Effector CD4-positive, alpha-beta T cell (primary cell): ENCODE measurements at places on chromosomes 7 and 10.

DNA sequence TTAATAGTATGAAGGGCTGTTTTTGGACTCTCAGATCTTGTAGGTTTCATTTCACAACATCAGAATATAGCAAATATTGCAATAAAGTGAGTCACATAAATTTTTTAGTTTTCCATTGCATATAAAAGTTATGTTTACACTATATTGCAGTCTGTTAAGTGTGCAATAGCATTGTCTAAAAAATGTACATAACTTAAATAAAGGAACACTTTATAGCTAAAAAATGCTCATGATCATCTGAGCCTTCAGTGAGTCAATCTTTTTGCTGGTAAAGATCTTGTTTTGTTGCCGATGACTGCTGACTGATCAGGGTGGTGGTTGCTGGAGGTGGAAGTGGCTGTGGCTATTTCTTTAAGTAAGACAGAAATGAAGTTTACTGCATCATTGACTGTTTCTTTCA lies 42.0 kb downstream of the ABCA13 start:
- DNase-seq = no peak

GRCh38 chr10:77160679-77161078 lies 476.9 kb downstream of the KCNMA1 start:
- no peak for DNase-seq

DNA sequence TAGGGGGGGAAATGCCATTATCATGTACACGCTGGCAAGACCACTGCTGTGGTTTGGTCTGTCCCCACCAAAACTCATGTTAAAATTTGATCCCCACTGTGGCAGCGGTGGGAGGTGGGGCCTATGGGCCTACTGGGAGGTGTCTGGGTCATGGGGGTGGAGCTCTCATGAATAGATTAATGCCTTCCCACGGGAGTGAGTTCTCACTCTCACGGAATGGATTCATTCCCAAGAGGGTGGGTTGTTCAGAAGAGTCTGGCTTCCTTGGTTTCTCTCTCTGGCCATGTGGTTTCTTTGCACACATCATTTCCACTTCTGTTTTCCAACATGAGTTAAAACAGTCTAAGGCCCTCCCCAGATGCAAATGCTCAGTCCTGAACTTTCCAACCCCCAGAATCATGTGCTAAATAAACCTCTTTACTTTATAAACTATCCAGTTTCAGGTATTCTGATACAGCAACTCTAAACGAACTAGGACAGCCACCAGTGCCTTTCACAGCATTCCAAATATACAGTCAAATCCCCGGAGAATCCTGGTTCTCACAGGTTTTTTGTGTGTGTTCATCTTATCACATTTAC lies 44.3 kb downstream of the SMURF1 start:
- DNase-seq = no peak

DNA sequence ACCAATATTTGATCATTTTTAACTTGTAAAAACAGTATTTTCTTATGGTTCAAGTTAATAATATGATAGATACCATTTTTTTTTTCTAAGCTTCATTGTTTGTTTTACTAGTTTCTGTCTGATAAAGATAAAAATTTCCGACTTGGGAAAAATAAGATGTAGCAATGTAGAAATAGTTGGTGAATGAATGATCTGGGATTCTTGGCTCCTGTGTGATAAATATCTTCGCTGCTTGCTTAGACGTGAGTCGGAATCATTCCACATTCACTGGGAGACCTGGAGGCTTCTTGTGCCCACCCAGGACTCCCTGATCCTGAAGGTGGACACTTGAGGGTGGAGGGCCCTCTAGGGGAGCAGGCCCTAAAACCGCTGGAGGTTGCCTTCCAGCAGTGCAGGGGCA lies 47.9 kb downstream of the EXOC4 start:
- DNase-seq = no peak

DNA sequence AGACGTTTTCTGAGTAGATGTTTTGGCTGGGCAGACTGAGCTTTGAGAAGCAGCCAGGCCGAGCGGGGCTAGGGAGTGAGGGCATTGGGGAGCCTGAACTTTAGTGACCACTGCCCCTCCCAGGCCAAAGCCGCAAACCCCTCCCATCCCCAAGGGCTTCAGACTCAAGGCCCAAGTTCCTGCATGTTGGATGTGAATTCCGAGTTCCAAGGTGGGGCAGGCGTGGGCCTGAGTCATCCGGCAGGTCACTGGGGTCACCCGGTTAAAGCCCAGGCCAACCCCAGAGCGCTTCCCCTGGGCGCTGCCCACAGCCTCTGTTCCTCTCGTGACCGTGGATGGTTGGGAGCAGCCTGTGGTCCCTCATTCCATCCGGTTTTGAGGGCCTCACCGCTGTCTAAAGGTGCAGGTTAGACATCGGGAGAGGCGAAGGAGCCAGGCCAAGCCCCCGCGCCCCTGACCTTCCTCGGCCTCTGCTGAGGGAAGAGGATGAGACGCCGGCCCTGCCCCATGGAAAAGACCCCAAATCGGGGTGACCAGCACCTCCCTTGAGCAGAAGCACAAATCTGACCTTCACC lies 6.9 kb upstream of the PDGFA start:
- DNase-seq = no peak

DNA sequence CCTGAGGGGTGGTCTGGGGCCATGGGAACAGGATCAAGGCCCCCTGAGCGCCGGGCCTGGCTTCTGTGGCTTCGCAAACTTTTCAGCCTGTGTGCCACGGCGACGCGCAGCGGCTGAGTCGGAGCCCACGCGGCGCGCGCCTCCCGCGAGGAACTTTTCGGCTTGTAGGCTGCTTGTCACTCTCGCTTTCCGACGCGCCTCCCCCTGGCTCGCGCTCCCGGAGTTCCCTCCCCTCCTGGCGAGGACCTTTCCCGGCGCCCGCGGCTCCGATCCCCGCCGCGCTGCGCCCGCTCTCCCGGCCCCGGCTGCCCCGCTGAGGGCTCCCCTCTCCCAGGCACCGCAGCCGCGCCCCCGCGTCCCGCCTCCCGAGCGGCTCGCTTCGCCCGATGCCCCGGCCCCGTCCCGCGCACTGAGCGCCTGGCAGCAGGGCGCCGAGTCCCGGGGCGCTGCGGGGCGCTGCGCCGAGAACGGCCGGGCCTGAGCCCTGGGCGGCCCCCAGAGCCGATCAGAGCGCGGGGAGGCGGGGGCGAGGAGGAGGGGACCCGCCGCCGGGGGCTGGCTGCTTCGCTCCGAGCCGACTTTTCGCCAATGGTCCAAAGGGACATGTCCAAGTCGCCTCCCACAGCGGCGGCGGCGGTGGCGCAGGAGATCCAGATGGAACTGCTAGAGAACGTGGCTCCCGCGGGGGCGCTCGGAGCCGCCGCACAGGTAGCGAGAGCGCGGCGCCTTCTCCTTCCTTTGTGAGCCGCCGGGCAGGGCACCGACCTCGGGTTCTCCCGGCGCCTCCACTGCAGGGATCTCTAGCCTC lies at the start of gene CACNB2:
CACNB2 (plus strand) TSS at position 276 of the 808 bp plus-strand sequence.
- DNase-seq = no peak

GRCh38 chr7:48420206-48420605 lies 248.9 kb downstream of the ABCA13 start:
- DNase-seq = no peak

DNA sequence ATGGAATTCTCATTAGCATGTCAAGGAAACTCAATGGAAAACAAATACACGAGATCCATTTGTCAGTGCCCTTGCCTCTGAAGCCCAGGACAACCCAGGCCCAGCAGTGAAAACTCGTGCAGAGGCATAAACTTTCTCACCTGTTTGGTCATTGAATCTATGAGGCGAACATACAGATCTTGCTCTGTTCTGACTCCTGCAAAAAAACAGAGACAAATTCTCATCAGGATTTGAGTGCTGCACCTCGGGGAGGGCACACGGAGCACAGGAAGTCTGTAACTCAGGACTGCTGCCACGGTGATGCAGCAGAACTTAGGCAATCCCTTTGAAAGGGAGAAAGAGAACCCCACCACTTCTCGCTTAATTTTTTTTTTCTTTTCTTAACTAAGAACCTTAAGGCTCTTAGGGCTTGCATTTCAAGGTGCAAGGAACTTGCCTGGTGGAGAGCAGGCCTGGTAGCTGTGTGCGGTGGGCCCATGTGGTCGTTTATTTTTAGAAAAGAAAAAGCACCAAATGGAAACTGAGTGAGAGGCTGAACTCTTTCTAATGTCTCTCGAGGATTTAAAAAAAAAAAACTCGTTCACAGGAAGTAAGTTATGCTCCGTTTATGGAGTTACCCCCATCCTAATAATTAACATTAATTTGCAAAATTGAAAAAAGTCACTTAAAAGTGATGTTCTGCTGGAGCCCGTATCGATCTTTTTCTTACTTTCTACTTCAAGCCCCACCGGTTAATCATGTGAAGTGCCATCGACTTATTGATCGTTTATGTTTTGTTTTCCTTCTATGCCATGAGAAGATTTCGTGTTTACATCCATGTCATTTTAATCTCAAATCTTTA lies 1.8 kb downstream of the EBF3 start:
- DNase-seq = no peak

DNA sequence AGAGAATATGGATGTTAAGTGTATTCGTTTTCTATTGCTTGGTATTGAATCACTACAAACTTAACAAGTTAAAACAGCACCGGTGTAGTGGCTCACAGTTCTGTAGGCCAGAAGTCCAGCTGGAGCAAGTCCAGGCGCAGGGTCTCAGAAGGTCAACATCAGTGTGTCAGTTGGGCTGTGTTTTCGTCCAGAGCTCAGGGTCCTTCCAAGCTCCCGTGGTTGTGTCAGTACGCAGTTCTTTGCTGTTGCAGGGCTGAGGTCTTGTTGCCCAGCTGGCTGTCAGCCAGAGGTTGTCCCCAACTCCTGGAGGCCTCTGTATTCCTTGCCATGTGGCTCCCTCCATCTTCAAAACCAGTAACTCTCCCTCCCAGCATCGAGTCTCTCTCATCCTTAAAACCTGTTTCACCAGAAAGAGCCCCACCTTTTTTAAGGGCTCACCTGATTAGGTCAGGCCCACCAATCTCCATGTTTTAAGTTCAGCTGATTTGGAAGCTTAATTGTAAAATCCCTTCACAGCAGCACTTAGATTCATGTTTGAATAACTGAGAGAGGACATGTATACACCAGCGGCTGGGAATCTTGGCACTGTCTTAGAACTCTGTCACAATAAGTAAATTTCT lies 26.8 kb downstream of the ACADSB start:
- no peak for DNase-seq

DNA sequence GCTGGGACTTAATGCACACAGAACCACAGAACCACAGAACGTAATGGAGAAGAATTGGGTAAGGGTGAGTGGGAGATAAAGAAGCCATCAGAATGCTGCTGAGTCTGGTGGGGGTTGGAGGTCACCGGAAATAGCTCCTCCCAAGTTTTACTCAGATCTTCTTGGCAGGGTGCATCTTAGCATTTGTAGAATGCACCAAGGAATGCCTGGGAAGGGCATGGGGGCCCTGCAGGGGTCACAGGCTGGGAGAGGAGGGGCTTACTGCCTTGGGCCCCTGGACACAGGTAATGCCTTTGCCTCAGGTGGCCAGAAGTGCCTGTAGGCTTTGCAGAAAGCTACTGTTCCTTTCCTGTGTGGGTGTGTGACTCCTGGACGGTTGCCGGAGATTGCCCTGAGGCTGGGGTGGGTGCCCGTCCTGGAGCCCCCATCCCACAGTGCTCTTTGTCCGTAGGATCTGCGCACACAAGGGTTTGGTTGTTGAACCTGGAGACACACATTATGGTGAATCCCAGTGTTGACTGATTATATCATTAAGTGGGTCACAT lies 55.1 kb downstream of the MGMT start:
- DNase-seq = no peak

GRCh38 chr10:34728361-34728760 lies 86.7 kb downstream of the PARD3 start:
- DNase-seq = no peak

GRCh38 chr10:46227936-46228562 lies 58.7 kb upstream of the ANTXRL start:
- DNase-seq = no peak

- DNase-seq = no peak
Measured at GRCh38 chr7:110766864-110767263, 324.1 kb upstream of the LRRN3 start.

- no peak for DNase-seq
Measured at GRCh38 chr7:37068038-37068437, 343.7 kb upstream of the AOAH start.

DNA sequence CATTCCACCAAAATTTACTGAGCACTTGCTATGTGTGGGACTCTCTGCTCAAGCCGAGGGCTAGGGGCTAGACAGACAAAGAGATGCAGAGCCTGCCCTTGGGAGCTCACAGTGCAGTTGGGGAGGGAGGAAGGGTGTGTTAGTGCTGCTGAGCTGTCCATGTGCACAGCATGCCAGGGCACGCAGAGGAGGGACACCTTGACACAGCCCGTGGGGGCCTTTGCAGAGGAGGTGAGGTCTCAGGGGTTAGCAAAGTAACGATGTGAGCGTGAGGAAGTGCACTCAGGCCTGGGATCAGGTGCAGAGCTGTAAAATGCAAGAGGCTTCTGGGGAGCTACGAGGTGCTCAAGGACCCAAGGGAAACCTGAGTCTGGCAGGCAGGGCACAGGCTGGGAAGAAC lies 16.3 kb downstream of the PRKCQ start:
- no peak for DNase-seq

DNA sequence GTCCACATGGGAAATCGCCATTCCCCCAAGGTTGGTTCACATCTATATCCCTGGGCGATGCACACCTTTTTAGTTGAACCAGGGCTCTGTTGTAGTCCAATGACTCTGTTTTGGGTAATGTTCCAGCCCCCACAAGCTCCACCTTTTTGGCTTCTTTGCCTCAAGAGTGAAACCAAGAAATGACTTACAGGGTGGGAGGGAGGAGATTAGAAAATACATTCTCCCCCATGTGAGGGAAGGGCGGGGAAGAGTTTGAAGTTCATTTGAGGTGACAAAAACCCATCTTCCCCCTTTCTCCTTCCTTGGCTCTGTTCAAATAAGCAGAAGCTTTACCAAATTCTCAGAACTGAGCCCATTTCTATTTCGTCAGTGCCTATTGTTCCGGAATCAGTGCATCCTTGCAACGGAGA lies 82.8 kb downstream of the GATA3 start:
- no peak for DNase-seq

- DNase-seq = no peak
Measured at GRCh38 chr10:4768416-4768815, 57.6 kb upstream of the AKR1E2 start.

DNA sequence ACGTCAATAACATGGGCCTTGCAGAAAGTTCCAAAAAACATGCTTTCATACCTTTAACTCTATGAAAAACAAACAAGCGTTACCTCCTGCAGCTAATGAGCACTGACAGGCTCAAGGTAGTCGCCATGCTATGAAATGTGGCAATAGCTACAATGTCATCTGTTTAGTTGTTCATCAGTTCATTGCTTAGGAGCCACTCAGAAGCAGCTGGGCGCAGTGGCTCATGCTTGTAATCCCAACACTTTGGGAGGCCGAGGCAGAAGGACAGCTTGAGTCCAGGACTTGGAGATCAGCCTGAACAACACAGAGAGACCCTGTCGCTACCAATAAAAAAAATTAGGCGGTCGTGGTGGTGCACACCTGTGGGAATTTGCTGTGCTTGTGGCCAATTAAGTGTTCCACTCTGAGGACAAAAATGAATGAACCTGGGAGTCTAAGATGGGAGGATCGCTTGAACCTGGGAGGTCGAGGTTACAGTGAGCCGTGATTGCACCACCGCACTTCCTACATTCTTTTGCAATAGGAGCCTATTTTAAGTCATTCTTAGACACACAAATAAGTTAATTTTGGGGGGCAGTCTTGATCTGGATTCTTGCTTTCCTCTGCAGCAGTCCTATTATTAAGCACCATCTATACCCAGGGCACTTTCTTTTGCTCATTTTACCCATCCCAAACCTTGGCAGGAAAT lies 276.2 kb upstream of the KLF14 start:
- DNase-seq = no peak

GRCh38 chr7:87111877-87112276 lies 40.4 kb upstream of the DMTF1 start:
- no peak for DNase-seq
